ENCODE measurements at places on chromosomes 4 and X.
A peak's percentile ranks its signal among the peaks of the same experiment; 100 is the strongest.

DNA sequence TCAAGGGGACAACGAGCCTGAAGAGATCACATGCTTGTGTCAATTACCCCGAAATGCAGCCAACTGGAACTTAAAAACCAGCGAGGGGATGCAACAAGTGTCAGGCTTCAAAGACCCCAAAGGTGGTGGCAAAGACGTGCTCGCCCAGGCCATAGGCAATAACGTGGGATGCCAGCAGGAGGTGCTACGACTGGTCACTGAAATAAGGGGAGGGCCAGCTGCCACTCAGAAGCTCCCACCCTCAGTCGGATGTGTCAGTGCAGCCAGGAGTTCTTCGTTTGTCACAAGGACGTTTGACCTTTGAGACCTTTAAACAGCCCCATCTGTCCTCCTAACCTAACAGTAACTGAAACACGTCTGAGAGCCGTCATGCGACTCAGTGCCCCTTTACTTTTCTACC, 556.8 kb upstream of the PCDH10 start:
- H3K4me3 ChIP-seq = no peak overlapping the region
- H3K4me1 ChIP-seq = no peaks in the 10 kb centered on the region
- no peaks in the 10 kb centered on the region for H3K27me3 ChIP-seq

DNA sequence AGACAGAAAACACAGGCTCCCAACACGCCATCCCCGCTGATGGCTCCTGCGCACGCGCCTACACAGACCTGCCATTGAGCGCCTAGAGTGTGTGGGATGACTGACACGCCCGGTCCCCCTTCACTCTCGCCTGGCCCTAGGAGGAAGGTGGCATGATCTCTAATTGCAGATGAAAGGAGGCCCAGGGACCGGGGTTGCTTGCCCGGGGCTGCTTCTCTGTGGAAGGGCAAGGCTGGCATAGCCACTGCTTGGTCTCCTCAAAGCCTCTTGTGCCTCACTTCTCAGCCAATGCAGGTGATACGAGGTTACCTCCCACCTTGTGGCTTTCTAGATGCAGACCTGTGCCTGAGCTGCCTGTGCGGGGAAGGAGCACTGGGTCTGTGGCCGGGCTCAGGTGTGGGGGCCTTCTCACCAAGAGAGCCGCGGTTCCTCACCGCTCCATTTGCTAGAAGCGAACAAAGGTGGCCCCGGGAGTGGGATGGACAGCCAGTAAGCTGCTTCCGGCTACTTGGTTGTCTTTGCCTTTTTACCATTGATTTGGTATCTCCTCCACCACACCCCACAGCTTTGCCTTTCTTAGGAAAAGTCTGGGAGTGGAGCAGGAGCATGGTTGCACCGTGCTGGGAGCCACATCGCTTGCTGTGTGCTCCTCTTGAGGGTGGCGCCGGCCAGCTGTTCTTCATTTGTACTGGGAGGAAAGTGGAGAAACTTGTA, 47.0 kb downstream of the TBC1D14 start:
- DNase-seq = no peak
- H3K4me3 ChIP-seq = no peak overlapping the region
- peaks cover 33% of the 10 kb centered on the region for H3K36me3 ChIP-seq
- no peak overlapping the region for H3K27ac ChIP-seq

DNA sequence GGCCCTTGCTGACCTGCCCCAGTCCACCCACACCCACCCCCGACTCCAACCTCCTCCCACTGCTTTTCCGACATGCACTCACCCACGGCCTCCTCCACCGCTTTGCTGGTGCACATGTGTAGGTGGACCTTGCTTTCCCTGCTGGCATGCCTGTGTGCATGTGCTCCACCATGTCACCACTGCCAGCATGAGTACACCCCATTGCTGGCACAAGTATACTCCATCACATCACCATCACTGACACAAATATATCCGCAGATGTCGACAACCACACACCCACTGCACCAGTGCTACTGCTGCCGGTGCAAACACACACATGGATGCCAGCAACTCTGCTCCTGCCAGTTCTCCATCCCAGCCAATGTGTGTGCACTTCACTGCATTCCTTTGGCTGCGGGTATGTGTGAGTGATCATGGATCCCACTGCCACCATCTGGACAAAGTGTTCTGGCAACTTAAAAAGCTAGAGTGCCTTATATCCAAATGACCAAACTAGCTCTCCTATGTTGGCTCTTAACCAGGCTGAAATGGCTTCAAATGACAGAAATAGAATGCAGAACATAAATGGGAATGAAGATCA, 1072.3 kb downstream of the RAPGEF2 start:
- peak; percentile 18 for DNase-seq
- H3K27me3 ChIP-seq = no peaks in the 10 kb centered on the region
- no peak overlapping the region for H3K4me3 ChIP-seq
- no peaks in the 10 kb centered on the region for H3K36me3 ChIP-seq
- H3K27ac ChIP-seq = no peak overlapping the region

DNA sequence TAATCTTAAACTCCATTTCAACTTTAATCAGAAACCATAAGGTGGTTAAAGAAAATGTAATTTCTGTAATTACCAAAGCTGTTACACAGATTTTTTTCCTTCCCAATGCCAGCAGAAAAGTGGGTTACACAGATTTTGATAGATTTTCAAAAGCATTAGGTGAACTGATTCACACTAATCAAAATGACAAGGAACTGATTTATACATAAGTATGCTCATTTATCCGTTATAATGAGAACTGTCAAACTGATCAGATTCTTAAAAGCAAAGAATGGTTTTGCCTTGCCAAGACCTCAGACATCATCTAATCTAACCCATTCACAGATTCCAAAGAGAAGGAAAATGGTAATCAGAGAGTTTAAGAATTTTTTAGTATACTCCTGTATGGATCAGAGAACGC, 5.2 kb downstream of the UGDH start:
- H3K27ac ChIP-seq = no peak overlapping the region
- no peak for DNase-seq
- no peaks in the 10 kb centered on the region for H3K27me3 ChIP-seq

- no peak overlapping the region for H3K27ac ChIP-seq
- H3K4me1 ChIP-seq = no peaks in the 10 kb centered on the region
- no peaks in the 10 kb centered on the region for H3K36me3 ChIP-seq
- H3K27me3 ChIP-seq = no peaks in the 10 kb centered on the region
- H3K4me3 ChIP-seq = no peak overlapping the region
Observed at GRCh38 chr4:116438981-116439729, 646.2 kb downstream of the TRAM1L1 start.

DNA sequence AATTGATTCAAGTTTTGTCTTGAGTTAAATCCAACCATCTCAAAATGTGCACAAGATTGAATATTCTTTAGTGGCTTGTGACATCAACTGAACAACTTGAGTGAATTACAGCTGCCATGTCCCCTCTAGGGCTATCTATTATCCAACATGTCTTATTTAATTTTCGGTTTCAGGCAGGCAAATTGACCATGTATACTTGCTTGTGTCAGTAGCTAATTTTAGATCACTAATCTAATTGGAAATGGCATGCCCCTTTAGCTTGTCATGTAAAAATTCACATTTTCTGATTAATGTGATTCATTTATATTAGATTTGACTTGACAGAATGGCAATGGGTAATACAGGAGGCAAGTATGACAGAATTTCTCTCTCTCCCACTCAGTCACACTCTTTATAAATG, 93.2 kb upstream of the NR0B1 start:
- H3K27ac ChIP-seq = no peak overlapping the region
- no peaks in the 10 kb centered on the region for H3K4me1 ChIP-seq
- DNase-seq = no peak
- no peak overlapping the region for H3K4me3 ChIP-seq
- H3K36me3 ChIP-seq = no peaks in the 10 kb centered on the region
